Pancreas (tissue), 10 donors: ENCODE measurements at places on chromosomes 12 and 14. TPM values are rescaled to one million over a fixed set of nuclear protein-coding genes. Genes with fewer than 3 reads are reported as not detected.
A peak's percentile ranks its signal among the peaks of the same experiment; 100 is the strongest.

DNA sequence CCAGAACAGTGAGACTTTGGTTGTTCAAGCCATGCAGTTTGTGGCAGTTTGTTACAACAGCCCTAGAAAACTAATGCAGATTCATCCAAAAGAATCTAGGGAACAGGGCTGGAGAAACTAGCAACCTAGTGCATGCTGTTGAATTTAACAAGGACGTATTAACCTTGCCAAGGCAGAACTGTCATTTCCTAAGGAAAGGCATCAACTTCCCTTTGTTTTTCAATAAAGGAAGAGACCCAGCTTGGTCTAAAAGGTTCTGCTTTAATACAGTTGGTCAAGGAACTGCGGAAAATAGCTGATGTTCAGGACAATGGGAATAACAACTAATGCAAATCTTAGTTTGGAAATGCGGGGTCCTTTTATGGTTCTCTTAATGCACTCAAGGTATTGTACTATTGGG lies 11.5 kb downstream of the AK7 start:
- no peak for DNase-seq

GRCh38 chr14:70663707-70664179 lies 22.0 kb downstream of the TTC9 start:
- DNase-seq: no peak

DNA sequence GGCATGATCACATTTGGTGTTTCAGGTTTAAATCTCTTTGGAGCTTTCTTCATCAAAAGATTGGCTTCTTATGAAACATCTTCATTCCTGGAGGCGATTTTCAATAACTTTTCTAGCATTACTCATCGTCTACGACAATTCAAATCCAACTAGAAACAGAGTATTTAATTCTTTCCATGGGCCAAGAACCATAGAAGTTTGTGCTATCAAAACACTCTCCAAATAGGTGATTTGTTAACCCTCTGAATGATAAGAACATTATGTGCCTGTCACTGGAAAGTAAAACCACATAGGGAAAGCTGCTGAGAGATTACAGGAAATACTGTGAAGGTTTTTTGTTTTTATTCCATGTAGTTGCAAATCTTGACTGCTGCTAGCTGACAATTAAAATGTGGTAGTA lies 6.9 kb upstream of the DCN start:
- no peak for DNase-seq

- no peak for DNase-seq
Measured at GRCh38 chr14:91241863-91242262, 2.6 kb downstream of the GPR68 start.

Gene PMEL
- total RNA-seq: 2.4 TPM

DNA sequence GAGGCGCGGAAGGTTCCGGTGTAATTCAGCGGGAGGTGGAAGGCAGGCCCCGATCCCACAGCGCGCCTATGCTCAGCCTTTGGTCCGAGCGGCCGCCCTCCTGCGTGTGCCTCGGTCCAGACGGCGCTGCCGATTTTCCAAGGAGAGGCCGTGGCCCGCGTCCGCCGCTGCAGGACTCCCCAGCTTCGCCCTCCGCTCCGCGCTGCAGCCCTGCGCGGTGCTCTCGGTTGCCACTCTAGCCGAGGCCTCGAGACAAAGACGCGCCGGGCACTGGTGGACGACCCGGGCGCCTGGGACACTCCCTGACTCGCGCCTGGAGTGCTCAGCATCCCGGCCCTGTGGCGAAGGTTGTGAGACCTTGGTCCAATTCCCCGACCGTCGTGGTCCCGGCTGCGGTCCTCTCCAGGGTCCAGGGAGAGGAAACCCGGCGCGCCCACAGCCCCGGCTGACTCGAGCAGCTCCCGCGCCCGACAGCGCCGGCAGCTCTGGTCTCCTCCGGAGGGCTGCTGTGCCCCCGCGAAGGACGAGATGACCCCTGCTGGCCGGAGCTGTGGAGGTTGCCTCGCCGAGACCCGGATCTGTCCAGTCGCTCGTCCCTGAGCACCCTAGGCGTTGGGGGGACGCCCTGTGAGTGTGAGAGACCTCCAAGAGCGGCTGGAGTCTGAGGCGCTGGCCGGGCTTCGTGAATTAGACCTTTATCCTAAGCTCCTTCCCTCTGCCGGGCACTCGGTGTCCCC lies 6.5 kb downstream of the HOXC12 start:
- DNase-seq: no peak

DNA sequence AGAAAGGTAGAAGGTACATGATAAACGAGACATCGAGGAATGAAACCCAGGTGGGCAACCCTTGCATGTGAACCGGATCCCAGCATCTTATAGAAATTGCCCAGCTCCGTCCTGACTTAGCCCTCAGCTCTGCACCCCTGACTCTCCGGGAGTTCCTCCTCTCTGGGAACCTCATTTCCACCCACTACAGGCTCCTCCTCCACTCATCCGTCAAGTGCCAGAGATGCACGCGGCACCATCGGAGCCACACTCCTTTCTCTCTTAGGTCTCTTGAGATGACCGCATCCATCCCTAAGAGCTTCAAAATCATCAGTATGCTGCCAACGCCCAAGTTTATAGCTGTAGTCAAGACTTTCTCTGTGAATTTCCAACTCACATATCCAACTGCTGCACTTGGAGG lies 84.7 kb downstream of the TTC7B start:
- DNase-seq: no peak

Gene MAP3K9
- 5.3 TPM for total RNA-seq

DNA sequence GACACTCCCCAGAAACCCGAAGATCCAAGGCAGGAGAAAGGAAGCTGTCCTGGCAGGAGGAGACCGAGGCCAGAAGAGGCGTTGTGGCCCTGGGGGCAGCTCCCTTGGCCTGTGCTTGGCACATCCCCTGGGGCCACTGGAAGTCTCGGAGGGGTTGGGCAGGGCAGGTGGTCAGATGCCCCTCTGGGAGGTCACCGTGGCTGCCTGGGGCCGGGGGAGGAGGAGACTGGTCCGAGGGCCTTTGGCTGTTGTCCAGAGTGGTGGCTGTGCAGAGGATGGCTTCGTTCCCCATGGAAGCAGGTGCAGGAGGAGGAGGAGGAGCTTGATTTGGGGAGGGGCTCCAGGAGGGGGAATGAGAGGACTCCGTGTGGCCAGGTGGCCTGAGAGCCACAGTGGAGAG lies 3.3 kb upstream of the NUDT14 start:
- DNase-seq: no peak

GRCh38 chr12:49750027-49750995 lies 9.0 kb downstream of the TMBIM6 start:
- DNase-seq: no peak

Gene TBX3
- total RNA-seq: 1.5 TPM

Gene KRT73
- total RNA-seq: not detected

DNA sequence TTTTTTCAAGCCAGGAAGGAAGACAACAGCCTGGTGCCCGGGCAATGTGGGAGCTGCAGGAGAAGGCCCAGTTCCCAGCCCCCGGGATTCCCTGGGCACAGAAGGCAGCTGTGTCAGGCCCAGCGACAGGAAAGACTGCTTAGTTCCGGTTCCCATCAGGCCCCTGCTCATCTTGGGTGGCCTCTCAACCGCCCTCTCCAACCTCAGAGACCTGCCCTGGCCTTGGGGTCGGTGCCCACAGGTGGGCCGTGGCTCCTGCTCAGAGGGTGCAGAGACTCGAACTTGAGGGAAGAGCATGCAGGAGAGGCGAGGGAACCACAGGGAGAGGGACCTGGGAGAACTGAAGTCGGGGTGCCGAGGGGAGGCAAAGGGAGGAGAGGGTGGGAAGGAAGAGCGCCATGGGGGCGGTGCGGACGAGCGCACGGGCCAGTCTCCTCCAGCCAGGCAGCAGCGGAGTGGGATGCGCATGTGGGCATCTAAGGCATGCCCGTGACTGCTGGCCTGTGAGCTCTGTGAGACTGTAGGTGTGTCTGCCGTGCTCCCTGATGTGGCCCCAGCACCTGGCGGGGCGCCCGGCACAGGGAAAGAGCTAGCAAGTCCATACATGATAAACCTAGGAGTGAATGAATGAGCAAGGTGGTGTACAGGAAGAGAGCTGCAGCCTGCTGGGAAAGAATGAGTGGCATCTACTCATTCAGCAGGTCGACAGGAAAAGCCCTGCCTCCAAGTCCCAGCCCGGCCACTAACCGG lies 42.7 kb downstream of the SSH1 start:
- peak; percentile 59 for DNase-seq

DNA sequence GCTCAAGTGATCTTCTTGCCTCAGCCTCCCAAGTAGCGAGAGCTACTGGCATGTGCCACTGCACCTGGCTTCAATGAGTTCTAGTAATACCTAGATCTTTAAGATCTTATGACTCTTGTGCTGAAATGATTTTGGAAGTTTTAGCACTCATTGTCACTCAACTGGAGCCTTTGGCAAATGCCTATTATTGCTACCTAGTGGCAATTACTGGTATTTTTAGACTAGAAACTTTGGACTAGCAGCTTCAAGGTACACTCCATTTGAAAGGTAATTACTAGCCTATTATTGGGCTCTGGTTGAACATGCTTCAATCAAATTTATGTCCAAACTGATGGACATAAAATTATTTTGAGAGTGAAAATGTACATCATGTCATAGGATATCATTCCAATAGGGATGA lies 80.7 kb upstream of the MUCL1 start:
- no peak for DNase-seq

- no peak for DNase-seq
Measured at GRCh38 chr14:36493761-36494160, 26.3 kb downstream of the NKX2-1 start.

DNA sequence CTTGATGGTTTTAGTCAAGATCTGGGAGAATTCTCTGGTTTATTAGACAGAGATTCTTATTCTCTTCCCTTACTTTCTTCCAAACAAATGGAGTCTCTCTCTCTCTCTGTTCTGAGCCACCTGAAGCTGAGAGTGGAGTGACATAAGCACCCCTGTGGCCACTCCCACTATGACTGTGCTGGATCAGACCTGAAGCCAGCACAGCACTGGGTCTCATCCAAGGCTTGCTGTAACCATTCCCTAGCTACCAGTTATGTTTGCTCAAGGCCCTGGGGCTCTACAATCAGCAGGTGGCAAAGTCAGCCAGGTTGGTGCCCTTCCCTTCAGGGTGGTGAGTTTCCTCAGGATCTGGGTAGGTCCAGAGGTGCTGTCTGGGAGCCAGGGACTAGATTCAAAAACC lies 568.5 kb downstream of the AACS start:
- peak; percentile 29 for DNase-seq

Gene CLEC4D
- total RNA-seq: 0.32 TPM

DNA sequence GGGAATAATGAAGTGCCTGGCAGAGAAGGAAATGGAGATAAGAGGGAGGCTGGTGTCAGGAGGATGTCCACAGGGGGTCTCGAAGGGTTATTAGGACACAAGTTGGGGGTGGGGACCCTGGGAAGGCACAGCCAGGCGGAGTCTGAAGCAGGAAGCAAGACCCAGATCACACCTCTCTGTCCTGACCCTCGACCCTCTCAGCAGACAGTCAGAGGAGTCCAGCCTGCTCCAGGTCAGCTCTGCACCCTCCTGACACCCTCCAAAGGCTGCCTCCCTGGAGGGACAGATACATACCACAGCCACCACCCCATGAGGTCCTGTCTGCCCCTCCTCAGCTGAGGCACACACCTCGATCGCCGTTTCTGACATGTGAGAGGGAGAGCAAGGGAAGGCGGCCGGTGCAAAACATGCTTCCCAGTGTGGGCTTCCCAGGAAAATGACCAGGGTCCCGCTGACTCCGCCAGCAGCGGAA lies 9.0 kb downstream of the BCL11B start:
- no peak for DNase-seq

- DNase-seq: no peak
Measured at GRCh38 chr12:1823237-1823636, 2.9 kb downstream of the LRTM2 start.

GRCh38 chr12:91177381-91177780 lies 5.2 kb downstream of the DCN start:
- no peak for DNase-seq
